ENCODE measurements at places on chromosomes 13 and 19.

DNA sequence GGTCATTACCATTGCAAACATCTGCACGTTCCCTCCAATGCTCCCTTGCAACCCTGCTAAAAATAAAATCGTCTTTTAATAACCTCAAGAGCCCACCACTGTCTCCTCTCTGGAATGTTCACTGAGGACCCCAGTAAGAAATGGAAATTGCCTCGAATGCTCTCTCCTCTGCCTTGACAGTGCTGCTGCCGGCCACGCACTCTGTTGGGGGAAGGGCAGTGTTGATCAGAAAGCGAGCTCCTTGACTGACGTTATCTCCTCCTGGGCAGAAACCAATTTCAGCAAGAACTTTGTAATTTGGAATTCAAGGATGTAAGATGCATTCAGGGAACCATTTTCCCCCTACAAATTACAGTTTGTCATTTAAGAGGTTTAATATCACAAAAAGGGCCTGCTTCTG, 718.5 kb downstream of the UQCRFS1 start:
- no peak for DNase-seq

- no peak for DNase-seq
These were observed 540.6 kb upstream of the HTR2A start for GRCh38 chr13:47437406-47437805.

DNA sequence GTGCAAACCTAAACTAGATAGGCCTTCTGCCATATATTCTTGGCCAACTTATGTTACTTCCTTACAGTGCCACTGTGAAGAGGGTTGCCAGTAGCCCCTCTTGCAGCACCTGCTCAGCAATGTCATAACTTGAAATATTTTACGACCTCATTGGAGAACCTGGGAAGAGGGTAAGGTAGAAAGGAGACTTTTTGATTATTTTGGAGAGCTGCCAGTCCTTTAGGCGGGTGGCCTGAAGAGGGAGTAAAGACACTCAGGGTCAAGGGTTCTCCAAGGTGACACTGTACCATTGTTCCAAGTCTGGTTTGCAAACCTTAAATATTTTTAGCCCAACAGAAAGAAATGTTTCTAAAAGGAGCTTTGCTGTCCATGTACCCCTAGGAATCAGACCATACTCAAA, 118.3 kb downstream of the FLT1 start:
- DNase-seq = no peak

GRCh38 chr19:29395111-29395733, 130.6 kb upstream of the VSTM2B start:
- DNase-seq = no peak
